ENCODE measurements at places on chromosomes 4 and X.

- no peak for DNase-seq
These were observed 41.1 kb downstream of the LUZP4 start for GRCh38 chrX:115330498-115331168.

- no peak for DNase-seq
These were observed 49.5 kb downstream of the GK start for GRCh38 chrX:30702736-30703135.

DNA sequence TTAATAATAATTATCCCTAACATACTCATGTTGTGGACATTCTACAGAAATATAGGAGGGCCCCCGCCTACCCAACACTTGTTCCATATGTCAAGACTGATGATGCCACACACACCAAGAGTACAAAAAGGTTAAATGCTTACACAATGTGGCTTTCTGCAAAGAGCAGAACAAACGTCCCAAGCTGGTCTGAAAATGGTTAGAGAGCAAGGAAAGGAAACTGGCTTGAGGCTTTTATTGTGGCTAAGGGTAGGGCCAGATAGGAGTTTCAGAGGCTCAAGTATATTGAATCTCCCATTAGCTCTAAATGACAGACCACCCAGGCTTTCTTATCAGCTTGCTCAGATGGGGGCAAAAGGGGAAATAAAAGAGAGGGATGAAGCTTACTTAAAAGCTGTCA, 134.1 kb upstream of the C1QTNF7 start:
- no peak for DNase-seq

DNA sequence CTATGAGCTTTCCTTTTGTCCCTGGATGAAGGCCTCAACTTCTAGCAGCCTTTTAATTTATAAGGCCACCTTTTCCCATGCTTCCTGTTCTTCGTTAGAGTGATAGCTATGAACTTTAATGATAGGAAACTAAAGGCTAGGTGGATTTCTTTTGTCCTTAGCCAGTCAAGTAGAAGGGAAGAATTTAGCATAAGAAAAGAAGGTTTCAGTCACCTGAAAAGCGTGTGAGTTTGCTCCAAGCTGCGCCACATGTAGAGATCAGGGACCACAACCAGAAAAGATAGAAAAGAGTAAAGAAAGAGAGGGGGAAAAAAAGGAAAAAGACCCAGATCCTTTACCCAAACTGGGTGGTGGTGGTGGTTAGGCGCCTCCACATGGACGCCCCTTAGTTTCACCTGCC, 28.6 kb downstream of the LUZP4 start:
- no peak for DNase-seq

DNA sequence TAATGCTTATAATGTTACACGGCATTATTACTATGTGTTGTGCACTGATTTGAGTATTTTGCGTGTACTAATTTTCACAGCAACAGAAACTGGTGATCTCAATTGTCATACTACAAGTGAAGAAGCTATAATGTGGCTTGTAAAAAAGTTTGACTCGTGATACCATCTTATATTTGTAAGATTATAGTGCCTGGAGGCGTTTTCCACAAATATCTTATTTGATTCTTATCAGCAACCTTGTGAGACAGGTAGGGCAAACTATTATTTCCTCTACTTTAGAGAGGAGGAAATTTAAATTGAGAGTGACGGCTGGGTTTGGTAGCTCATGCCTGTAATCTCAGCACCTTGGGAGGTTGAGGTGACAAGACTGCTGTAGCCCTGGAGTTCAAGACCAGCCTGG, 4.5 kb downstream of the CUL4B start:
- DNase-seq: no peak

DNA sequence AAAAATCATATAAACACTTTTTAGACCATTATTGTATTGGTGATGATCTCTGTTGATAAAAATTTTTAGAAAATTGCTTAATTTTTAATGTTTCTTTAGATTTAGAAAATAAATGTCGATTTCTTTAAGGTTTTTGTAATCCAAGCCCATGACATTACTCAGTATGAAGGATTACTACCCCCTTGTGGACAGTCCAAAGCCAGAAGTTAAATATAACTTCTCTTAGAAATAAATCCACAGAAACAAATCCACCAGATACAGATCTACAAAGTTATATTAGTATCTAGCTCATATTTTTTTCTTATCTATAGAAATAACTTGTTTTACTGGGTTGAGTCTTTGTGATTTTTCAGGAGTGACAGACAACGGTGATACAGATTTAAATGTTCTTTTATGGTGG, 18.9 kb downstream of the TIFA start:
- no peak for DNase-seq

DNA sequence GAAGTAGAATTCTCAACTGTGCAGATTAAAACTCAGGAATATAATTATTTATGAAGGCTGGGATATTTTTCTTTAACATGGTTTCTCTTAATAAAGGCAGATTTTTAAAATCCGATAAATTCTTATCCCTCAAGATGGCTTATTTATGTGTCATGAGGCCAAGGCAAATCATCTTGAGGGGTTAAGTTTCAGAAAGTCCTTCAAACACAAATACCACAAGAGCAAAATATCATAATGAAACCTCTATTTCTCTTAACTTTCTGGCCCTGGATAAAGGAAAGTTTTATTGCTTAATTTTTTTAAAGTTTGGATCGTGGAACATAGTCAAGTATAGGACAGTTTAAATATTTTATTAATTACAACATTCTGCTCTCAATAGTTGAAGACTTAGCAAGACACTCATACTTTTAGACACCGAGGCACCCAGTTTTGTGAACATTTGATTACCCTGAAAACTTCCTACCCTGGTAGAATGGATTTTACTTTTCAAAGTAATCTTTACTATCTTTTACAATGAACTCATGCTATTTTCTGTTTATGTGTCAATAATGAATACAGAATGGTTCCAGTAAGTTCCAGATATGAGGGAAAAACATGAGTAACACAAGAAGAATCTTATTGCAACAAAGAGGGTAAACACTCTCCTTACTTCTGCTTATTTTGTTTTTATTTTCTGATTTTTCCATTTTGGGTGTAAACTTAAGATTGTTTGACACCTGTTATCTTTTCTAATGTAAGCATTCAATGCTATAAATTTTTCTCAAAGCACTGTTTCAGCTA, 200.7 kb upstream of the IL15 start:
- DNase-seq: no peak

GRCh38 chrX:103687696-103688201, 1.2 kb upstream of the MORF4L2 start:
- peak; percentile 43 for DNase-seq

GRCh38 chr4:39786838-39787237, 88.9 kb downstream of the UBE2K start:
- DNase-seq: no peak

- no peak for DNase-seq
These were observed 51.2 kb downstream of the DCUN1D4 start for GRCh38 chr4:51894059-51894645.

DNA sequence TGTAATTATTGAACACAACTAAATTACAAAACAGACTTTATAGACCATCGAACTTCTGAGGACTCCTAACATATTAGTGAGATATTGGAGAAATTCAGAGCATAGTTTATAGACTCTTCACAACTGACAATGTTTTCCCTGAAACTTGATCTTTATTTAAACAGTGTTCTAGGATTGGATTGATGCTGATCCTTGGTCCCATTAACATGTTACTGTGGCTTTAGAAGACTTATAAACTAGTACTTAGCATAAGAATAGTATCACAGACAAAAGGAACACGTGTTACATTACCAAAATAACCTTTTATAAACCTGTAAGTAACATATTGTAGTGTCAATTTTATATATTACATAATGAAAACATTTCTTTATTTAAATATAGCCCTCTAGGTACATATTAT, 689.6 kb downstream of the CCSER1 start:
- DNase-seq: no peak

GRCh38 chrX:1534301-1535168, 2.5 kb downstream of the P2RY8 start:
- DNase-seq: peak; percentile 38

DNA sequence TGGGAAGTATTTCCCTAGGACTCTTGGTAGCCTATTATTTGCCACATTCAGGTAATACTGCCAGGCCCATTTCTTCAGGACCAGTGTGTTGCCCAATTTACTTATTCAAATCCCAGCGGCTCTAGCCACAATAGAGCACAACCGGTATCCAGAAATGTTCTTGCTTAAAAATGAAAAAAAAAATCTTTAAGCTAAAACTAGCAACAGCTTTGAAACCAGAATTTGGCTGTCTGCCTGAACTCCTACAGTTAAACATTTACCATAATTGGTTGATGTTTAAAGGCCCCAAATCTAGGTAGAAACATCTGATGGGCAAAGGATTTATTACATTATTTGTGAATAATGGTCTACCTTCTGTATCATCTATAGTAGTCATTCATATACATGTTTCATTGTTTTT, 930 bp upstream of the SLITRK4 start:
- DNase-seq: no peak

DNA sequence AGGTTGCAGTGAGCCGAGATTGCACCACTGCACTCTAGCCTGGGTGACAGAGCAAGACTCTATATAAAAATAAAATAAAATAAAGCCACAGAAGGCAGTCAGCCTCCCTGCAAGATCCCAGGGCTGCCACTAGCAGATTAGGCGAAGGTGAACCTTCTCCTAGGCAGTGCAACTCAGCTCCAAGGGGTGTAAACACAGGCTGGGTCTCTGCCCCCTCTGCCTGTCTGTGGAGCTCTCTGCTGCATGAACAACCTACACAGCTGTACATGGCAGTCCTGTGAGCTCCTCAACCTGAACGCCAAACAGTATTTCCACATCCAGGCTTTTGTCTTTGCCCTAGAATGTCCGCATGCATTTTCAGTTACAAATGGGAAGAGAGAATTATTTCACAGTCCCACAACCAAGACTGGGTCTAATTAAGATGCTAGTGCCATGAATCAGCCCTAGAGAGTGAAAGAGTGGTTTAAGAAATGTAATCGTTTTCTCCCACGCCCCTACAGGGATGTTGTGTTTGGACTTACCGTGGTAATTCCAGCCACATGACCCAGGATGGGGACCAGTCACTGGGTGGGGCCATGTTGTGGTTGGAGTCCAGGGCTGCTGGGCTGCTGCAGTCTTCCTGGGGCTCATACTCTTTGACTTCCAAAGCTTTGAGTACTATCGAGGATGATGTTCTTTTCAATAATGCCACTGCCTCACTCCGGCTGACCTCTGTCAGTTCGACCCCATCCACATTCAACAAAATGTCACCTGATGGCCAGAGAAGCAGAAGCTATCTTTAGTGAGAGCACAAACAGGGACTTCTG, 99.0 kb downstream of the FIP1L1 start:
- DNase-seq: no peak

GRCh38 chr4:158195297-158195696, 15.0 kb upstream of the TMEM144 start:
- no peak for DNase-seq
